Stimulated activated CD4-positive, alpha-beta T cell treated with anti-CD3 and anti-CD28 coated beads, Interleukin-1b, Interleukin-23, amount 100 ng/mL, for 1 hour (primary cell): ENCODE measurements at places on chromosomes 3 and 15.

- no peak for DNase-seq
Observed at GRCh38 chr3:179811321-179812095, 158.7 kb downstream of the USP13 start.

DNA sequence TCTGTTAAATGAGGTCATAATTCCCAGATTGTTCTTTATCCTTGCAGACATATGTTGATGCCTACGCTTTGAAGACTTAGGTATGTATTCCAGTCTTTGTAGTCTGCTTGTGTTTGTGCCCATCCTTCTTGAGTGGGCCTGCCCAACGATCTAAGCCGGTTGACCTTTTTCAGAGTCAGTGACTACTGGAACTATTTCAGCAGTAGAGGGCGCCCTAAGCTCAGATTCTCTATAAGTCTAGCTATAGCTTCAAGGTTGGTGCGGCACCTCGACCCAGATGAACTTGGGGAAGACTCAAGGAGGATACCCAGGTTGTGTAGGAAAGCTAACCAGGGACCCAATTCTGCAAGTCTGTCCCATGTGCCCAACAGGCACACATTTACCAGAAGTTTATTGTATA, 228.8 kb upstream of the PPP2R3A start:
- no peak for DNase-seq

DNA sequence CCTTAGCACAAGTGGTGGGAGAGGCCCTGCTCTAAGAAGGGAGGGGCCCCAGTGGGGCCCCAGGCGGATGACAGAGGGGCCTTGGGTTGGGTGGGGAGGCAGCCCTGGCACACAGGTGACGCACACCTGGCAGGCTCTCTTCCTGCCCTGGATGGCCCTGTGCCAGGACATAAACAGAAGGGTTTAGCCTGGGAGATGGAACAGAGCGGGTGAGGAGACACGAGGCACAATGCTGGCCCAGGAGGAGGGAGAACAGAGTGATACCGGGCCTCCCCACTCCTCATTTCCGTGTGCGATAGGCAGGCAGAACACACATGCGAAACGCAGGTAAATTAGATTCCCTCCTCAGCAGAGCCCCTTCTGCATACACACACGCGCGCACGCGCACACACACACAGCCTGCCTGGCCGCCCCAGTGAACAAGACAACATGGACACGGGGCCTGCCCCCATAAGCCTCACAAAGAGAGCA, 39.8 kb downstream of the IDH2 start:
- no peak for DNase-seq

- no peak for DNase-seq
Observed at GRCh38 chr3:59654480-59655417, 604.9 kb upstream of the CFAP20DC start.

DNA sequence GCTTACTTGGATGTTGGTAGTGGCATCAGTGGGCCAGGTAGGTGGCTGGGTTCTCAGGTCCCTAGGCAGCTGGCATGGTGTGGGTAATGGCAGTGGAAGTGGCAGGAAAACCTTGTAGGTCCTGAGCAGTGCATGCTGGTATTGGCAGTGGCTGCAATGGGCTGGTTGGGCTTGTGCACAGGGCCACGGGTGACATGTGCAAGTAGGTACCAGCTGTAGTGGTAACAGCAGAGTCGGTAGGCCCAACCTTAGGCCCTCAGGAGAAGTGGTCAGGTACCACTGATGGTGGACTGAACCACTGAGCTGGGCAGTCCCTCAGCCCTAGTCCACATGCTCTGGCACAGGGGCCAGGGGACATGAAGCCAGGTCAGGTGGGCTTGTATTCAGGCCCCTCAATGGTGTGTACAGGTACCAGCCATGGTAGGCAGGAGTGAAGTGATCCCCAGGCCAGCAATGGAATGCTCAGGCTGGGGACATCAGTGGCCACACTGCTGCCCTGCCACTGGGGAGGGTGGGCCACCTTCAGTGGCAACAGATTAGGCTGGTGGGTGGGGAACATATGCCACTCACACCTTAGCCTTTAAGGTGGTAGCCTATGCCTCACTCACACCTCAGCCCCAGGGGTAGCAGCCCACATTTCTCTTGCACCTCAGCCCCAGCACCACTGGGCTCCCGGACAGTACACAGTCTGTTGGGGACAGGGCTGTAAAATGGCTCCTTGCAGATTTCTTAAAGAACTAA, 118.1 kb downstream of the LRRK1 start:
- no peak for DNase-seq

GRCh38 chr3:126498461-126498860, 19.1 kb downstream of the UROC1 start:
- DNase-seq: no peak

- no peak for DNase-seq
Observed at GRCh38 chr3:38980938-38981337, 70.8 kb downstream of the SCN11A start.

DNA sequence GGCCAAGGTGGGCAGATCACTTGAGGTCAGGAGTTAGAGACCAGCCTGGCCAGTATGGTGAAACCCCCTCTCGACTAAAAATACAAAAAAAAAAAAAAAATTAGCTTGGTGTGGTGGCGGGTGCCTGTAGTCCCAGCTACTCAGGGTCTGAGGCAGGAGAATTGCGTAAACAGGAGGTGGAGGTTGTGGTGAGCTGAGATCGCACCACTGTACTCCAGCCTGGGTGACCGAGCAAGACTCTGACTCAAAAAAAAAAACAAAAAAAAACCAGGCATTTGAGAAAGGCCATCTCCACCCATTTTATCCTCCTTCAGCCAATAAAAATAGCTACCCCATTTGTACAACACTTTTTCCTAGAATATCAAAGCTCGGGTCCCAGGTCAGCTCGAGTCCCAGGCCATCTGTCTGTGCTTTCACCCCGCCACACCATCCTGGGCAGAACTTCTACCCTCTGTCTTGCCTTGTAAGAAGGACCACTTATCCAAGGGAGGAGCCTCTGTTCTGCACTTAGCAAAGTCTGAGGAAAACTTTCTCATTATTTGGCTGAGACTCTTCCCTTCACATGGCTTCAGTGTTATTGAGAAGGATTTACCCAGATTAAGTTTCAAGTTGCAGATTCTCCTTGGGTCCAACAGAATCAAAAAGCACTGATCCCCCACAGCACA, 99.1 kb downstream of the MESD start:
- no peak for DNase-seq

DNA sequence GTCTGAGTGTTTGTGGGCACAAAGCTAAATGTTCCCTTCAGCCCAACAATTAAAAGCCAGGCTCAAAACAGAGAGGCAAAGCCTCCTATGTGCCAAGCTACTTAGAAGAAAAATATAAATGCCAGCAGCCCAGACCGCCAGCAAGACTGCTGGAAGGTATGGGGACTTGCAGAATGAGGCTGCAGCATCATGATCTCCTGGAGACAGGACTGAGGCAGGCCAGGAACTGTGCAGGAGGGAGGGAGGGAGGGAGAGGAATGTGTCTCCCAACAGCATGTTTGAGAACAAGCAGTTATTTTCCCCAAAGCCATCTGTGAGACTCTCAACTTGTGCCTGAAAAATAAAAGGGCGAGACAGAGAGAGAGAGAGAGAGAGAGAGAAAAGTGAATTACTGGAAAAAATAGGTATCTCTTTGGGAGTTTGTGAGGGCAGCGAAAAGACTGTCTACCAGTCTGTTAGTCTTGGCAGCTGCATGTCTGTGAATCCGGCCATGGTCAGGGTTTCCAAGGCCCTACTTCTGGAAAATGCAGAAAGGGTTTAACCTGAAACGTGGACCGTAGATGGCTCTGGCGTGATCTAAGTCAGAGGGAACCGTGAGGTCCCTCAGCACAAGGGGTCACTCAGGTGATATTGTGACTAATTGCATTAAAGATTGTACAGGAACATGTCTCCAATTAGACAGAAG, 139.7 kb upstream of the COL8A1 start:
- no peak for DNase-seq

DNA sequence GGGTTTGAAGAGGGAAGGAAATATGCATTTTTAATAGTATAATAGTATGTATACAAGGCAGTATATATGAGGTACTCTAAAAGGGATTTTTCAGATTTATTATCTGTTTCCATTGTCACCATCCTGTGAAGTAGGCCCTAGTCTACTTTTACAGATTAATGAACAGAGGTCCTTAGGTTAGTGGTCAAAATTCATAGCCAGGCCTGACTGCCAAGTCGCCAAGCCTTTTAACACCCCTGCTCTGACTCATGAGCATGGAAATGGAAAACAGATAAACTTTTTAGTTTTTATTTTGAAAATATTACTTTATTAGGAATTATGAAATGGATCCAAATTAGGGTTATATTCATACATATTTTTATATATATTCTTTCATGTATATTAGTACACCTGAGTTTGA, 146.9 kb downstream of the BBX start:
- DNase-seq: no peak

- no peak for DNase-seq
Observed at GRCh38 chr15:27324886-27325615, 354.1 kb downstream of the GABRG3 start.

DNA sequence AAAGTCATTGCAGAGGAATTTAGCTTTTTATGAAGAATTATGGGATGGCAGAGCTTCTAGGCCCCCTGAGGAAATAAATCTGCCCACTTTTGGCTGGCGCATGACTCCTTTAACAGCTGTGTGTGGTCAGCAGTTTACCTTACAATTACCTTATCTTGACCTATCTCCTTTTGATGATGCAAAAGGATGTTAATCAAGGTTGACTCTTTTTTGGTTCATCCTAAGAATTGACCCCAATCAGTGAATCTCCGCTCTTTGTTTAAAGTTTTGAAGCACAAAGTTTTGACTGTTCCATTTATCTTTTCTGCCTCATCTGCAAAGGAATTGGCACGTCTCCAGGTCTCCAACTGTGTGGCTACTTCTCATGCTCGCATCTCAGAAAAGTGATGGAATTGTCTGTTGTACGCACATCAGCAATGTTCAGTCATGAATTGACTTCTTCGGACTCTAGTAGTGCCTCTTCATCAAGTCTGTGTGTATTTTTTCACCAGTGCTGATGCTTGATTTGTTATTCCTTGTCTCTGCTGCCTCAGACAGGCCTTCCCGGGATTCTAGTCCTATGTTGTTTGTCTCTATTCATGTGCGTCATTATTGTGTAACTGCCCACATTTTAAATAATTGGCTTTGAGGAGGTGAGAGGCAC, 196.2 kb upstream of the CFAP20DC start:
- no peak for DNase-seq

DNA sequence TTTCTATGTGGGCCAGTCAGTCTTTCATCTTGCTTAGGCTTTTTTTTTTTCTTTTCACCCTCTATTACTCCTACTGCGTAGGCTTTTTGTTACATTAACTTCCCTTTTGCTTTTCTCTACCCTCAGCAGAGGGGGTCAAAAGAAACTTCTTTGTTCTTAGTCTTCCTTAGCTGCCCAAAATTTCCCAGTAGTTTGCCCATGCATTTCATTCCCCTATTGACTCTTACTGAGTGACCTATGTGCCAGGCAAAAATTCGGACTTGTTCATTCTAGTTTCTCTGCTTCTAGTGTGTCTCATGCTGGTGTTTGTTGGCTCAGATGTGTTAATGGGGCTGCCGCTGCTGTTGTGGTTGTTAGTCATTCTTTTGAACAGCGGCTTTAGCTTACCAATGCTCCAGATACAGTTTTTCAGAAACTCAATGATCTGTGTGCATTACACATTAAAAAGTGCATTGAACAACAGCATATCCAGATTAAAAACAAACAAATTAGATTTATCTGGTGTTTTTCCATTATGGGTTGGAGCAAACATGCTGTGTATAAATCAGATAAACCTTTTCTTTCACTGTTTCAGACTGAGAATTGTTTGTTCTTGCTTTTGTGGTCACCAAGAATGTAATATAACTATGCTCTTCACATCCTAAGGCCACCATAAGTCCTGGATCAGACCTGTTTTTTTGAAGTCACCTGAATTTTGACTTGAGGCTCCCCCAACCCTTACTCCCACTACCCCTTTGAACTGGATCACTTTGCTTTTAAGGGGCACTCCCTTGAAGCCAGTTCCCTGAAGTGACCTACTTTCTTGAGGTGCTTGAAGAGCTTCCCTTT, 43.1 kb downstream of the PDE8A start:
- no peak for DNase-seq

- DNase-seq: peak; percentile 25
Observed at GRCh38 chr15:78422571-78423340, 15.3 kb upstream of the IREB2 start.

- no peak for DNase-seq
Observed at GRCh38 chr15:56783156-56783856, 50.0 kb upstream of the ZNF280D start.

GRCh38 chr15:47027322-47027946, 689.9 kb upstream of the SEMA6D start:
- no peak for DNase-seq

DNA sequence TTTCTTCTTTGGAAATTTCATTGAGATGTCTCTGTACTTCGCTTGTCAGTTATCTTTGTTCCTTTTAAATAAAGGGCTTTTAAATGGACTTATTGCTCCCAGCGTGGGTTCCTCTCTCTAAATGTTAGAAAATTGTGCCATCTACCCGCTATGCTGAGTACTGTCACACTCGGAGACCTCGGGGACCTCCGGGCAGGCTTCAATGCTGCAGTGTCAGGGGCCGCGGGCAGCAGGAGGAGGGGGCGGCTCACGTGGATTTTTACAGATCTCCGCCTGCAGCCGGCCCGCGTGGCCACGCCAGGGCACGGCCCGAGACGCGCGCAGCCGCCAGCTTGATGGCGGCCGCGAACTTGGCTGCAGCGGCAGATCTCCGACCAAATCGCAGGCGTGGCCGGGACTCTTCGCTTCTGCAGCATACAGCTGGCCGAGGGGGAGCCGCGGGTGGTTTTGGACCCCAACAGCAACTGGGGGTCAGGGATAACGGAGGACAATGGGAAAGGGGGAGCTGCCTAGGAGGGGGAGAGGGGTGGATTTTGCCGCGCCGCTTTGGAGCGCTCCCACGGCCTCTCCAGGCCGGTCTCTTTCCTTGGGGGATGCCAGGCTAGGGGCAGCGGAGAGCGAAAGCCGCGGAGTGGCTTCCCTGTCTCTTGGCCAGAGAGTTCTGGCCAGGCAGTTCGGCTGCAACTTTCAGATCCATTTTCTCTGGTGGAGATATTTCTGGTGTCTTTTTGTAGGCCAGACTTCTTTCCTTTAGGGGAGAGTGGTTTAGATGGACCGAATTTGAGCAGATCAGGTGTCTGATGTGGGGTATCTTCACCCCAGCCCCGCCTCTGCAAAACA, 15.3 kb downstream of the NR2F2 start:
- no peak for DNase-seq

DNA sequence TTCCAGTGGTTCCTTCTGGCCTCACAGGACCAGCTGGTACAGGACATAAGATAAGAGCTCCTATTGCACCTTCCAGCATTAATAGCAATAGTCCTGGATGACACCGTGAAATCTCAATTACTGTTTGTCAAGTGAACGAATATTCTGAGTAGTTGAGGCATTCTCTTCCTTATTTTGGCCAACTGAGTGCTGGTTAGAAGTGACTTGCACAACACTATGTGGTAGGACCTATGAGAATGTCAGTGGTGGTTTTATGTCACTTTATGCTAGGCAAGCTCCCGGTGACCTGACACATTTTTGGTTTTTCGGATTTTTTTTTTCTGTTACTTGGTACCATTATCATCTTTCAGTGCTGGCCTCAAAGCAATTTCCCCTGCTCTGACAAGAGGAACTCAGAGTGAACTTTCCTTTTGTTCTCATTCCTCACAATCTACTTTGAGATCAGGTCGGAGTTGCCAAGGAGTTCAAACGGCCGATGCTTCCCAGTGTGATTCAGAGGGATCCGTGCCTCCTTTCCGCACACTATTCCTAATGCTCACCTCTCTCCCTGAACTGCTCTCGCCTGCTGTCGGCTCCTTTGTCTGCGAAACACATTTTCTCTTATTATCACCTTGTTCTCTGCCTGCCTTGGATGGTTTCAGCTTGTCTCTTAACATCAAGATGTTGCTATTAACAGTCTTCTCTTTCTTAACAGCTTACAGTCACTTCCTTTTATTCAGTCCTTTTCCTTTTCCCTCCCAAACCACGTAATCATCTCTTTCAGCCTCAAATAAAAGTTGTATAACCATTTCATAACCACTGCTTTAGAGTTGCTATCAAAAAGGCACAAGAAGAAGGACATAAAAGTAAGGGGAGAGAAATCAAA, 35.8 kb downstream of the QTRT2 start:
- DNase-seq: no peak
